Activated CD4-positive, alpha-beta T cell treated with anti-CD3 and anti-CD28 coated beads, Interleukin-2, amount 10 ng/mL, durations not matched to agents 7 days and 5 days (primary cell): ENCODE measurements at places on chromosomes 7 and 10. TPM values are rescaled to one million over a fixed set of nuclear protein-coding genes. Genes with fewer than 3 reads are reported as not detected.

DNA sequence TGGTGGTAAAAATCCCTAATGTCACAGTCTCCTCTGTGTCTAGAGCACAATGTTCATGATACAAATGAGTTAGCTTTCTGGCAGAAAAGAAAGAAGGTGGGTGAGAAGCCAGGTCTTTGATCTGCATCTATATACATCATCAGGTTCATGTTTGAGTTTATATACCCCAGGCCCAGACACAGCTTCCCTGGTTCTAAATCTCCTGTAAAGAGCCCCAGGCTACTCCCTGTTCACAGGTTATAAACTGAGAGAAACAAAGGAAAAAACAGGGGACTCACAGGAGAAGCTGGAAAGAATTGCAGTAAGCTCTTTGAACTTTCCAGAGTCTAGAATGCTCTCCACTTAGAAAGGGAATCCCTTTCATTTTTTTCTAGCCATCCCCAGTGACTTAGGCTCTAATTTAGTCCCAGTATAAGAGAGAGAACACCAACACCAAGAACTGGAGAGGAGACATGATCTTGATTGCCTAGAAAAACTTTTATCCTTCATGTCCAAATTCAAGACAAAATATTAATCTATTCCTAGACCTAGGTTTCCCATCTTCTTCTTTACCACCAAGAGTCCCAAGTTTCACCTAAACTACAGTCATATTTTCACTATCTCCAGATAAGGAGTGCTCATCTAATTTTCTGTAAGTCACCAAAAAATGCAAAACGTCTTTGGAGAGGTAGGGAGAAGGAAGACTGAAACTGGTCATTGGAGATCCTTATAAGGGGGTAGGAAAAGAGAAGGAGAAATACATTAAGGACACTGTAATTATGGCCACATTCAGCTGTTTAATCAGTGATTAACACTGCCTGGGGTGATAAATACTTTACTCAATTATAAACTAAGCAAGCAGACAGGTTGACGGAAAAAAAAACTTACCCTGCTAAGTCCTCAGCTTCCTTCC is 469 bp downstream of the MSS51 start:
- no peaks in the 10 kb centered on the region for H3K27me3 ChIP-seq
- H3K36me3 ChIP-seq = peaks cover 33% of the 10 kb centered on the region
- H3K4me1 ChIP-seq = peaks cover 13% of the 10 kb centered on the region
- DNase-seq = no peak
- no peak overlapping the region for H3K27ac ChIP-seq

The PNLIP gene
- not detected for total RNA-seq

DNA sequence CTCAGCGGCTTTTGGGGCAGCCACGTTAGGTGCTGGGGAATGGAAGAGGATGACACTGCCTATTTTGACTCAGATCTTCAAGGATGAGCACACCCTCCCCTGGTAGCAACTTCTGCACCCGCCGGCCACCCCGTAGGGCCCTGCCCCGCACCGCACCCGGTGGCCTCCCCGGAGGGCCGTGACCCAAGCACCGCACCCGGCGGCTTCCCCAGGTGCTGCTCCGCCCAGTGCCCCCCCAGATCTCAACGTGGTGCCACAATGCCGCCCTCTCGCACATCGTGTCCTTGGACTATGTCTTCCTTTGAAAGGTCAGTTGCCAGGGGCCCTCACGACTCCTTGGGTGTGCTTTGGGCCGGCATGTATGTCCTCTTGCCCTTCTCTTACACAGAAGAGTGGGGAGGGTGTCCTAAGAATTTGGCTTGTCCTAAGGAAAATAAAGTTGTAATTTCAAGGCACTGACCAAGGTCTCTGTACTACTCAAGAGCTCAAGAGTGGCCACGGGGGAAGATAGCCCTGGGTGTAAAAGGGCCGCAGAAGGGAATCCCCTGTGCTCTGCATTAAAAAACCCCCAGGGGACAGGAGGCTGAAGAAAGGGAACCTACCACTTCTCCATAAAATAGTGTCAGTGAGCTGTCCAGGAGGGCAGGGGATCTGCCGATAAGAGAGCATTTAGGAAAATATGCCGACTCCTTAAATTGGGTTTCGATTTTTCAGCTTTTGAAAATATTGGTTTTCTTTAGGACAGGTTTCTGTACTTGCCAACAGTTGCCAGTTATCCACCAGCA is 1.6 kb upstream of the LANCL2 start:
- no peak overlapping the region for H3K4me3 ChIP-seq
- no peak overlapping the region for H3K27ac ChIP-seq
- H3K36me3 ChIP-seq = peaks cover 8% of the 10 kb centered on the region

DNA sequence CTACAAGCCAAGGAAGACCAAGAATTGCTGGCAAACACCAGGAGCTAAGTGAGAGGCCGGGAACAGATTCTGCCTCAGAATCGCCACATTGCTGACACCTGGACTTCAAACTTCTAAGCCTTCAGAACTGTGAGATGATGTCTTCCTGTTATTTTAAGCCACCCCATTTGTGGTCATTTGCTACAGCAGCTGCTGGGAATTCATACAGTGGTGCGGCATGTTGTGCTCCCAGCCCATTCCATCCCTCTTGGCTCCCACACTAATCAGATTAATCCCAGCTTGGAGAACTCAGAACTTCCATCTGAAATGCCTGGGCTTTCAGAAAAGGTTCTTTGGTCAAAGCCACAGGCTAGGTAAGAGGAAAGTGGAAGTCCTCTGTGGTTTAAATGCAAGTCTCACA is 24.9 kb downstream of the TCAF1 start:
- no peak overlapping the region for H3K4me3 ChIP-seq
- H3K4me1 ChIP-seq = peaks cover under 1% of the 10 kb centered on the region
- H3K36me3 ChIP-seq = no peaks in the 10 kb centered on the region
- DNase-seq = no peak

DNA sequence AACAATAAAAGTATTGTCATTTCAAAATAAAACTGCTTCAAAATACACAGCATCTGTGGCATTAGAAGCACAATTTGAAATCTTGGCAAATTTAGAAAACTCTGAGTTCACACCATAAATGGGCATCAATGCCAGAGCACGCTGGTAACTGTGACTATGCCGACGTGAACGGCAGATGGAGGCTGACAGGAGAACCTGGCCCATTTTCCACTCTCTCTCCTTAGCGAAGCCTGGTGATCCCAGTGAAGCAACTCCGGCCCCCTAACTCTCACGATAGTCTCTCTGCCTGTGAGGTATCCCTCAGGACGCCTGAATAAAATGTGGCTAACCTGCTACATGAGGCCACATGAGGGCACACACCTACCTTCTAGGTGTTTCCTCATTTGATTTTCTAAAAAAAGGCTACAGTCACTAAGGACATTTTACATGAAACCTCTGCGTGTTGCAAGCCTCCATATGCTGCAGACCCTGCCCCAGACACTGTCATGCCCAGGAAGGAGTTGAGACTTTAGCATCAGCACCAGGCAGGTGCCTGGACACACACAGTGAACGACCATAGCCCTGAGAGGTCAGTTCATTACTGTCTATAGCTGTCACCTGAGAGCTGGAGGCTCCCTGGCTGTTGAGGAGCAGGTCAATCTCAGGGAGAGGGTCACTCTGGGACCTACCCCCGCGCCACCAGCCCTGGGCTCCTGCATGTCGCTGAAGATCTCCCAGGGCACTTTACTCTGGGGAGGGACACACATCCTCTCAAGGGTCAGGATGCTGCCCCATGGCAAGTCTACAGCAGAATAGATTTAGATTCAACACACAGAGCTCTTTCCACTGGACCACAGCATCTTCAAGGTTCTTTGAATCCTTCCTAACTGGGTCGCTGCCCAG is 62.9 kb upstream of the CAMK2B start:
- H3K27ac ChIP-seq = no peak overlapping the region
- DNase-seq = no peak
- H3K36me3 ChIP-seq = peaks cover 18% of the 10 kb centered on the region
- no peaks in the 10 kb centered on the region for H3K27me3 ChIP-seq

- no peak overlapping the region for H3K27ac ChIP-seq
- DNase-seq = no peak
- no peak overlapping the region for H3K4me3 ChIP-seq
- no peaks in the 10 kb centered on the region for H3K4me1 ChIP-seq
- peaks cover 9% of the 10 kb centered on the region for H3K27me3 ChIP-seq
- no peaks in the 10 kb centered on the region for H3K36me3 ChIP-seq
Observed at GRCh38 chr10:84049645-84050011, 89.7 kb upstream of the GHITM start.

GRCh38 chr10:72038458-72039001 is 49.8 kb downstream of the SPOCK2 start:
- no peaks in the 10 kb centered on the region for H3K27me3 ChIP-seq
- H3K27ac ChIP-seq = no peak overlapping the region
- no peaks in the 10 kb centered on the region for H3K36me3 ChIP-seq
- no peaks in the 10 kb centered on the region for H3K4me1 ChIP-seq
- no peak for DNase-seq
- H3K4me3 ChIP-seq = no peak overlapping the region

- H3K4me1 ChIP-seq = peaks cover 2% of the 10 kb centered on the region
- no peak overlapping the region for H3K27ac ChIP-seq
- no peak overlapping the region for H3K4me3 ChIP-seq
- H3K36me3 ChIP-seq = no peaks in the 10 kb centered on the region
- DNase-seq = no peak
Observed at GRCh38 chr7:101102026-101102425, 16.7 kb downstream of the TRIM56 start.

The SND1 gene
- 163 TPM for total RNA-seq
